ENCODE measurements at places on chromosomes 5 and 9.

GRCh38 chr9:136510561-136510960 is 27.7 kb upstream of the SEC16A start:
- DNase-seq, result no peak

- DNase-seq, result no peak
Measured at GRCh38 chr9:88197781-88198340, 59.6 kb upstream of the SPATA31C2 start.

- no peak for DNase-seq
Measured at GRCh38 chr9:34087370-34087769, 38.7 kb upstream of the UBAP2 start.

GRCh38 chr9:89527084-89527483 is 29.2 kb upstream of the SEMA4D start:
- DNase-seq, result no peak

- DNase-seq, result no peak
Measured at GRCh38 chr9:70080481-70081119, 37.0 kb downstream of the MAMDC2 start.

DNA sequence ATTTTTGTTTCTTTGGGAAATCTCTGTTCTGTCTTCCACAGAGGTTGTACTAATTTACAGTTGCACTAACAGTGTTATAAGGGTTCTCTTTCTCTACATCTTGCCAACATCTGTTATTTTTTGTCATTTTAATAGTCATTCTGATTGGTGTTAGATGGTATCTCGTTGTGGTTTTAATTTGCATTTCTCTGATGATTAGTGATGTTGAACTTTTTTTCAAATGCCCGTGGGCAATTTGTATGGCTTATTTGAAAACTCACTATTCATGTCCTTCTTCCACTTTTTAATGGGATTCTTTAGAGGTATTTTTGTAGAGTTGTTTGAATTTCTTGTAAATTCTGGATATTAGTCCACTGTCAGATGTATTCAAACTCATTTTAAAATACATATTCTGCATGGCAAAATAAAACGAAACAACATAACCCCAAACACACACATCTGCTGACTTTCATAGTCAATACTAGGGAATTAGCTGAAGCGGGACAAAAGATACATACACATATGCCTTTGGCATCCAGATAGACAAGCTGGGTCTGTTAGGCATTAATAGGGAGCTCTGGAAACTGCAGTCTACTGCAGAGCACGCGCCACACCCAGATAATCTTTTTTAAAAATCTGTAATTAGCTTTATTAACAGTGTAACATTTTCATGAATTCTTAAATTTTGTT is 5.8 kb upstream of the SPATA31C2 start:
- DNase-seq, result no peak

DNA sequence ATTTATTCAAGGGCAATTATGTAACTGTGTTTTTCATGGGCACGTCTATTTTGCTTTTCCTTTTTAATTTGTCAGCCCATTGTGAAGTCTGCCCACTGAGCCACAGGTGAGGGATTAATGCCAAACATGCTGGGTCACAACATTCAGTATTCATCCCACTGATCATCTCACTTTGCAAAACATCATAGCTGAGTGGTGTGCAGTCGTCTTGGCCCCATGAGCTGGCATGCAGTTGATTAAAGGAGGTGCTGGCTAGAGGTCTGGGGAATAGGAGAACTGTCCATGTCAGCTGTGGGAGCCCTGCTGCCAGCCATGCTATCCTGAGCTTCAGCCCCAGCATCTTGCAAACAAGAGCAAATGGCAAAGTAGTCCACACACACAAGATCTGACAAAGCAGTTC is 11.7 kb upstream of the ESM1 start:
- no peak for DNase-seq

DNA sequence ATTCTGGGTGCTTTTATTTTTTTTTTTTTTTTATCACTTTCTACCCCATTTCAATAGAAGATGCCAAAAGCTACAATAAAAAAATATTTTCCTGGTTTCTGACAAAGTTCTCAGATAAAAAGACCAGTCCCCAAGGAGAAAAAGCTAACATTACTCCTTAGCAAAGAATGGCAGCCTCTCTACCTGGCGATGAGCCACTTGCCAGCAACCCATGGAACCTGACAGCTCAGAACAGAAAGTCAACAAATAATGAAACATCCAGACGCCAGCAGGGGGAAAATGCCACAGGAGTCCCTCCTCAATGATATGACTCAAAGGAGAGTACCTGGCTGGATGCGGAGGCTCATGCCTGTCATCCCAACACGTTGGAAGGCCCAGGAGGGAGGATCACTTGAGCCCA is 123.2 kb downstream of the MYO10 start:
- no peak for DNase-seq

DNA sequence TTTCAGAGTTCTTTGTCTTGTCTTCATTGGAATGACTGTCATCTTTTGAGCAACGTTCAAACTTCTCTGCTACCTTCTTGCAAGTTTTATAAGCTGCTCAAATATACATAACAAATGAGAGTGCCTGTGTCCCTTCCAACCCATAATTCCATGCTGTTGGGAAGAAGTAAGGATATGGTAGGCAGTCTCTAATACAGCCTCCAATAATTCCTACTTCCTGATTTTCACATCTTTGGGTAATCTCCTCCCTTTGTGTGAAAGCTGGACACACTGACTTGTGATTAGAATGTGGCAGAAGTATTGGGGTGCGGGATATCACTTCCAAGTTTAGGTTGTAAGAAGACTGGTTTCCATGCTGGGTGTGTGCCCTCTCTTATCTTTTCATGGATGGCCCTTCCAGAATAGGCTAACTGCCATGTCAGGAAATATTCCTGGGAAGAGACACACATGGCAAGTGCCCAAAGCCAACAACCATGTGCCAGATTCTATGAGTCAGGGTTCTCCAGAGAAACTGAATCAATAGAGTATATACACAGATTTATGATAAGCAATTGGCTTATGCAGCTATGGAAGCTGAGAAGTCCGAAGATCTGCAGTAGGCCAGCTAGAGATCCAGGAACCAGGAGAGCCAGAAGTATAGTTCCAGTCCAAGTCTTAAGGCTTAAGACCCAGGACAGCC is 531.3 kb downstream of the NTRK2 start:
- DNase-seq, result no peak

DNA sequence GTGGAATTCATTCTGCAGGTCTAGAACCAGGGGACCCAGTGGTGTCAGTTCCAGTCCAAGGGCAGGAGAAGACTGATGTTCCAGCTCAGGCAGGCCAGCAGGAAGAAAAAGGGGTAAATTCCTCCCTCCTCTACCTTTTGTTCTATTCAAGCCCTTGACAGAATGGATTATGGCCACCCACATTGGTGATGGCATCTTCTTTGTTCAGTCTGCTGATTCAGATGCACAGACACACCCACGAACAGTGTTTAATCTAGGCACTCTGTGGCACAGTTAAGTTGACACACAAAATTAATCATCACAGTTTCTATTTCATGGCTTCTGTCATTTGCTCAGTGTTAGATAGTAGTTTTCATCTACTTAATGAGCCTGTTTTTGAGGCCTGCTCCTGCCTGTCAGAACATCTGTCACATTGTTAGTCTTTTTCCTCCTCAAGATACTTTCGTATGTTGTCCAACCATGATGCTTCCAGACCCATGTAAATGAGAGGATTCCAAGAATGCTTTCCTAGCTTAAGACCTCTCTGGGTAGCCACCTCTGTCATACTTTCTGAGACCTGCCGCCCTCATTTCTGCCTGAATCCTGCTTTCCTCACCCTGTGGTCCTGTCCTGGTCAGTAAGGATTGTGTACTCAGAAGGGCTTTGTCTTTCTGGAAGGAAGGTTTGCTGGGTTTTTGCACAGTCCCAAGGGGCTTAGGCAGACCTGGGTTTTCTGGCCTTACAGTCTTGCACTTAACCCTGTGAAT is 72.5 kb downstream of the SPIN1 start:
- DNase-seq, result no peak

DNA sequence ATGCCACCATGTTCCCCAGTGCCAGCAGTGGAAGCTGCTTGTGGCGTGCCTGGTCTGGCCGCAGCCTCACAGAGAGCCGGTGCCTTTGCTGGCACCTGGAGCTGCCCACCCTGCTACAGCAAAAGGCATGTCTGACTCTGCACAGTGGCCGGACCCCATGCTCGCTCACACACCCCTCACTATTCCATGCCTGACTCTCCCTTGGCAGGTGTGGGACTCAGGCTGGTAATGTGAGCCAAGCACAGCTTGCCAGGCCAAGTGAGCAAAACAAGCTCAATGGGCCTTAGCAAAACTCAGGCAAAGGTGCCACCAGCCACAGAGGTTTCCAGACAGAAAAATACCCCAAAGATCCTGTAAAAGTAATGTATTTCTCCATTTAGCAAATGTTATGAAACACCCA is 15.5 kb downstream of the GNA14 start:
- DNase-seq, result no peak

GRCh38 chr5:39283231-39283818 is 64.0 kb upstream of the FYB1 start:
- DNase-seq, result peak; percentile 17

DNA sequence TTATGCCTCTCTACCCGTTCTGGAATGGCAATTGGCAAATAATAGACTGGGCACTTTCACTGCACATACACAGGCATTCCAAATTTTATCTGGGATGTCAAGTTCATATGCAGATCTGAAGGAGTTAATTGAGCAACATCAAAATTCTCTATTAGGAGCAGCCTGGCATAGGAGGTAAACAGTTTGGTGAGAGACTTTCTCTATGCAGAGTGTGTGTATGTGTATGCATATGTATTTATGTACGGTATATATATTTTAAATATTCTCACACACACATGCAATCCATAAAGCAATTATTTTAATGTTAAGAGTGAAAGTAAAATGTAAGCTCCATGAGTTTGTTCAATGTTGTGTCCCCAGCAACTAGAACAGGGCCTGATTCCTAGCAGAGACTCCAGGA is 517.8 kb downstream of the CTNND2 start:
- DNase-seq, result no peak

DNA sequence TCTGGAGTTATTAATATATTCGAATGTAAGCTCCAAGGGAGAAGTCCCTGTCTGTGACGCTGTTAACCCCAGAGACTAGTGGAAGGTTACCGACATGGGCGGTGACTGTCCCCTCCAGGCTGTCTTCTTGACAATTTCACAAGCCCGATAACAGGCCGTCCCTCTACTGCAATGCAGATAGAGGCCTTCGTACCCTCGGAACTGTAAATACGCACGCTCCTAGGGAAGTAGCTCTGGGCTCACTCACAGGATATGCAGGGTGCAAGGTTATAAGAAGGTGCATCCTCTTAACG is 680 bp upstream of the RFK start:
- DNase-seq, result peak; percentile 40

GRCh38 chr5:168796000-168796399 is 216.8 kb upstream of the PANK3 start:
- no peak for DNase-seq

- no peak for DNase-seq
Measured at GRCh38 chr9:132694144-132694543, 23.9 kb downstream of the GTF3C4 start.

DNA sequence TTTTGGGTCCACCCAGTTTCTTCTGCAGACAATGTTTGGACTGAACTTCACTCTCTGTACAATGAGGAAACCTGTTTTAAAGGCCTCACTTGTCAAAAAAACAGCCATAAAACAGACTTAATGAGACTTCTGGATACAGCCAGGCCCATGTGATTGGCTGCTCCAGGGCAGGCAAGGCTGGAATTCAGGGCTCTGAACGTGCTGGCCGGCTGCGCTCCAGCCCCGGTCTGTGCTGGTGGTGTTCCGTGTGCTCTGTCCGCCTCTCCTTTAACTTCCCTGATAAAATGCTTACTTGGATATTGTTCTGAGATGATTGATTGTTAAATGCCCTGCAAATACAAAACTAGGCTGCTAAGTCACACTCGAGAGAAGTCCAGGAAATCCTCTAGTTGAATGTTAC is 131.2 kb upstream of the KLF4 start:
- DNase-seq, result no peak

- DNase-seq, result no peak
Measured at GRCh38 chr5:112604732-112605630, 132.7 kb upstream of the APC start.

DNA sequence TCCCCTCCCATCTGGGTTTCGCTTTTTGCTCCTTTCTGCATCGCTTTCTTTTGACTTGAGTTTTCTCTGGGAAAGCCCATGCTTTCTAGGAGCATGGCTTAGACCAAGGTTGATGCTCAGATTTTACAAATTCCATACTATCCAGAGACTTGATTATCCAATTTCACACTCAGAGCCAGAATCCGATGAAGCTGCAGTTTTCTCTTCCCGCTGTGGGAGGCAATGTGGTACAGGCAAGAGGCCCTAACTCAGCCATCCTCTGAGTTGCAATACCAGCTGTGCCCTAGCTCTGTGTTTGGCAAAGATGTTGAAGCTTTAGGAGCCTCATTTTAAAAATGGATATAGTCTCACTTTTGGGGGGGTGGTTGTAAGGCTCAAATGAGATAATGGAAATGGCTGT is 85.1 kb downstream of the BRINP1 start:
- DNase-seq, result no peak

DNA sequence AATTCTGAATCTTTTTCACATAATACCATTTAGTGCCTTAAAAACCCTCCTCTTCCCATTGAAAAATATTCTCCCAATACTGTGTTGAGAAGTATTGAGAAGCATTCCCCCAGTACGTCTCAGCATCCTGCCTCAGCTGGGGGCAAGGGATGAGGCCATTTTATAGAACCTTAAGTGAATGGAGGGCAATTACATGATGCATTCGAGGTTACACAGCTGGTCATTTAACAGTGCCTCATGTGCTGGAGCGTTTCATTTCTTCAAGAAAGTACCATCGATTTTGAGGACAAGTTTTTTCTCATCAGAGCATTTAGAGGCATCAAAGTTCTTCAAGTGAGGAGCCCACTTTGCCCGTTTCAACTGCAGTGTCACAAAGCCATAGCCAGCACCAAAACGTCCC is 135.6 kb downstream of the DOCK2 start:
- no peak for DNase-seq

- DNase-seq, result no peak
Measured at GRCh38 chr9:35226651-35227050, 64.8 kb downstream of the UNC13B start.

DNA sequence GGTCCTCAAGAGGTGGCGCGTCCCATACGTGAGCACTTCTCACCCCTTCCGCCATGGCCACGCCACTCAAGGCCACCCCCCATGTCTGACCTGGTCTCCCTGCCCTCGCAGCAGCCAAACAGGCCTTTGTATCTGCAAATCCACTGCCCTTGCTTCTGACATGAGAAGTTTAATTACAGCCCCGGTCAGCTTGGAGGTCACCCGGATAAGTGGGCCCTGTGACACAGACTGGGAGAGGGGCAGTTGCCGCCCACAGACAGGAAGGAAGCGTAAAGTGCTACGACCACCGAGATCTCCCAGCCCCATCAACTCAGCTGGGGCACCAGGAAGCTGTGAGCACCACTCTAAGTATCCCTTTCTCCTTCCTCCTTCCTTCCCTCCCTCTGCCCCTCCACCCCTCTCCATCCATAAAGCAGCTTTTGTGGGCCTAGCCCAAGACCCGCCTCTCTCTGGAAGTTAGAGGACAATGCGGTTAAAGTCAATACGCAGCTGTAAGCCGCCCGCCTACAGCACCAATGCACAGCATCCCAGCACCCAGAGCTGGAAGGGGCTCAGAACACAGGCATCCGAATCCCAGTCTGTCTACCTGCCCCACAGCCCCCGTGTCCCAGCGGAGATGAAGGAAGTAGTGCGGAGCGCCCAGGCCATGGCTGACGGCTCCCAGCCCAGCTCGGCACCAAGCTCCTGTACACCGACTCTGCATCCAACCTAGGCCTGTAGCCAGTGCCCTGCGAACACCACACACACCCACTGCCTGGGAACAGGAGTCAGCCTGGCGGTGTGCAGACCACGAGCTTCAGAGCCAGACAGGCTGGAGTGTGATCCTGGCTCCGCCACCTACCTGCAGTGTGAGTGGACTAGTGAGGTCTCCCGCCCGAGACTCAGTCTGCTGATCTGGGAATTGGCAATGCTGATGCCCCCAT is 44.8 kb upstream of the RNF130 start:
- DNase-seq, result no peak

GRCh38 chr9:4839470-4839912 is 46.7 kb downstream of the RCL1 start:
- no peak for DNase-seq
